GDM1 (cell line): ENCODE measurements at places on chromosomes 11 and 22.

DNA sequence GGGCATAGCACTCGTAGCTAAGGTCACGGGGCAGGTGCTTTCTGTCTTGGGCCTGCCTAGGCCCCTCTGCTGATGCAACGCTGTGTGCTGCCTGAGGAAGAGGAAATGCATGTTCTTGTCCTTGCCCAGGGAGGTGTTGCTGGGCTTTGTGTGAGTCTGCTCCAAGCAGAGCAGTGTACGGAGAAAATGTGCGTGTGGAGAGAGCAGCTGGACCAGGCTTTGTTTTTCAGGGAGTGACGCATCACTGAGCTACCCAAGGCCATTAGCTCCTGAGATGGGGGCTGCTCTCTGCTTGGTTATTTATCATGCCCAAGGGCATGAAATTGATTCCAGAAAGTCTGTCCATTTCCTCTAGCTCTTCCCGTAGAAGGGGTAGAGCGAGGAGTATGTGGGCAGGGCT is 82.9 kb upstream of the THY1 start:
- DNase-seq = no peak

GRCh38 chr11:30549565-30549964 is 36.6 kb downstream of the MPPED2 start:
- DNase-seq = no peak

- DNase-seq = no peak
Observed at GRCh38 chr11:28798286-28798685, 690.1 kb downstream of the METTL15 start.

- no peak for DNase-seq
Observed at GRCh38 chr11:7495882-7496551, 10.7 kb downstream of the OLFML1 start.

DNA sequence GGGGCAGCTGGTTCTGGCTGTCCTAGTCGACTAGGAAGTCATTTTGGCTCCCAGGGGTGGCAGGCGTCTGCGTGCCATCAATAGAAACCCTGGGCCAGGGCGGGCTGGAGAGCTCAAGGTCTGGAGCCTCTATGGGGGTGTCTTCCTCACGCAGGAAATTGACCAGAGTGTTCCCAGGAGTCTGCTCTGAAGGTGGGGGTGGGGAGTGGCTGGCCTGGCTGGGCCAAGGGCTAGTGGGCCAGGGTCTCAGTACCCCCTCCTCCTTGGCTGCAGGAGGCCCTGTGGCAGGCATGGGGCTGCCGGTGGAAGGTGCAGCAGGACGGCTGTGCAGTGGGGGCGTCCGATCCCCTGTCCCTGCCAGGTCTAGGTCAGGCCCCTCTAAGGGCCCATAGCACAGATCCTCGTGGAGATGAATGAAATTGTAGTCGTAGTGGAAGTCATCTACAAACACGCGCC is 64.6 kb downstream of the ARFGAP3 start:
- DNase-seq = no peak

- DNase-seq = no peak
Observed at GRCh38 chr22:23705358-23705757, 14.5 kb downstream of the RGL4 start.

- no peak for DNase-seq
Observed at GRCh38 chr11:33721426-33721825, 14.8 kb downstream of the CD59 start.

DNA sequence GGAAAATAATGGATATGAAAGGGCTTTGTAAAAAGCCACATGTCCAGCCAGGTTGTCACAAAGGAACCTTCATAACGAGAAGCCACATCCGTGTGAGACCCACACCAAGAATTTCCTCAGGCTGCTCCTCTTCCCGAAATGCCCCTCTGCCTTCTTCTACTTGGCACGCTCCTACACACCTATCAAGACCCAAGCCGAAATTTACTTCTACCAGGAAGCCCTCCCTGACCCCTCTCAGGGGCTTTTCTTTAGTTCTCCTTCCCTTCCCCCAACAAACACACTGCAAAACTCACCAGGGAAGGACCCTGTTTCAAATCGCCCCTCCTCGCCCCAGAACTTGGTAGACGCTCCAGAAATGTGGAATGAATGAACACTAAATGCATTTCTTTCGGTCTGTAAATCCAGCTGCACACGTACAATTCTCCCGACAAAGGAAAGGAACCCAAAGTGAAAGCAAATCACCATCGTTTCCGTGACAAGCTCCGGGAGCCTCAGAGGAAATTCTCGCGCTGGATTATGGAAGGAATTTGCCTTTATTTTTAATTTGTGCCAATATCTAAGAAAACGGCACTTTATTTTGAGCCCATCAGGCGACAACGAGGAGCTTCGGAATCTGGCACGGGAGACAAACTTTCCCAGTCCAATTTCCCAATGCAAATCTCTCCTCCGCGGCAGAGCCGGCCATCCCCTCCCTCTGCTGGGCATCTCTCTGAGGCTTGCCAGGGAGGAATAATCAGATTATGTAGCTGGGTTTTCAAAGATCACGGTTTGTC is 13.2 kb upstream of the SHISAL1 start:
- no peak for DNase-seq

DNA sequence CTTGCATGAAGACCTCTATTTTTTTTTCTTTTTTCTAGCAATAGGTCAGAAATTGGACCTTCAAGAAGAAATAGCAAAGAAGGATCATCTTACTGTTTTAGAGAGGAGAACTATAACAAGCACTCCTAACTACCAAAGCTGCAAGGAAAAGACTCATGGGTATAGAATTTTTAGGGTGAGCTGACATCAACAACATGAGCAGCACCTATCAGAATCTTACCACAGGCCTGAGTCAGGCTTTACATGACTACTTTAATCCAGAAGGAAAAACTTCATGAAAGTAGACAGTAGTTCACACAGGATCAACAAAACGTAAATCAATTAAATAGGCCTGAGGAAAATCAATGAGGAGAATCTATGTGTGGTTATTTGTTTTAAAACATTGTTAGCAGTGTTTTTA is 130.5 kb downstream of the FAM76B start:
- DNase-seq = no peak

GRCh38 chr11:68315171-68315920 is 3.0 kb downstream of the LRP5 start:
- no peak for DNase-seq

DNA sequence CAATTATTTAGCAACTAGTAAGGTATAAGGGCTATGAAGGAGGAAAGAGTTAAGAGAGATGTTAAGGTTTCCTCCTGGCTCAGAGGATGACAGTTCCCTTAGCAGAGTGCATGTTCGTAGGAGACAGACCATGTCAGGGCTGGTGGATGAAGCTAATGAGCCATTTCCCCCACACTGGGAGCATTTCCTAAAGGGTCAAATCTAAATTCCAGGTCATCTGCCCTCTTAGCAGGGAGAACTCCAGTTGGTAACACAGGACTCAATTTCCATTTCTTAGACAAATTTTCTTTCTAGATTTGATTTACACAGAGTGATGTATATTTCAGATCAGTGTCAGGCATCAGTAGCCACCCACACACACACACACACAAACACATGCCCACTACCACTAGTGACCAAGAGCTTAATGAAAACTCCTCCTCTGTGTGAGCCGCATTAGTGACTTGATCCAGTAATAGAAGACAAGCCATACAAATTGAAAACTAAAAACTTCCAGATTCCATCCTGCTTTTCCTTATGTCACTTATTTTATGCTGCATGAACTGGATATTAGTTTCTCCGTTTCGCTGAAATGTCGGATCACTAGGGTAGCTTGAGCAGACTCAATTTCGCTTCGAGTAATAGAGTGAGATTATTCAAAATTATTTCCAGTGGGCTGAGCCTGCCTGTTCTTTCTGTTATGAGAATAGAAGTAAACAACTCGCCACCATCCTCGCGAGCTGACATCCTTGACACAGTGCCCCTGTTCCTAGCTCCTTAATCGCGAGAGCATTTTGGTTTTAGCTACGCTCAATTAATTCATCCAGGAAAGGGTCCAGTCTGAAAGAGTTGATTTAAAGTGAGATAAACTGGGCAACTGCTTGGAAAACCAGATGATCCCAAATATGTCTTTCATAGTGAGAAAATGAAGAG is 582.6 kb downstream of the SOX6 start:
- DNase-seq = no peak
